Midbrain (tissue), 1 donor: ENCODE measurements at places on chromosomes 5 and 9.

DNA sequence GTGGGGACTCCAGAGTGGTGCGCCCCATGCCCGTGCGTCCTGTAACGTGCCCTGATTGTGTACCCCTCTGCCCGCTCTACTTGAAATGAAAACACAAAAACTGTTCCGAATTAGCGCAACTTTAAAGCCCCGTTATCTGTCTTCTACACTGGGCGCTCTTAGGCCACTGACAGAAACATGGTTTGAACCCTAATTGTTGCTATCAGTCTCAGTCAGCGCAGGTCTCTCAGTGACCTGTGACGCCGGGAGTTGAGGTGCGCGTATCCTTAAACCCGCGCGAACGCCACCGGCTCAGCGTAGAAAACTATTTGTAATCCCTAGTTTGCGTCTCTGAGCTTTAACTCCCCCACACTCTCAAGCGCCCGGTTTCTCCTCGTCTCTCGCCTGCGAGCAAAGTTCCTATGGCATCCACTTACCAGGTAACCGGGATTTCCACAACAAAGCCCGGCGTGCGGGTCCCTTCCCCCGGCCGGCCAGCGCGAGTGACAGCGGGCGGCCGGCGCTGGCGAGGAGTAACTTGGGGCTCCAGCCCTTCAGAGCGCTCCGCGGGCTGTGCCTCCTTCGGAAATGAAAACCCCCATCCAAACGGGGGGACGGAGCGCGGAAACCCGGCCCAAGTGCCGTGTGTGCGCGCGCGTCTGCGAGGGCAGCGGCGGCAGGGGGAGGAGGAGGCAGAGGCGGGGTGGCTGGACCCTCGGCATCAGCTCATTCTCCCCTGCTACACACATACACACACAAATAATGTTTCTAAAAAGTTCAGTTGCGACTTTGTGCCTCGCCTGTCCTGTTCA is 668 bp downstream of the GLIS3 start:
- DNase-seq: peak; percentile 20

GRCh38 chr5:165996201-165996875 is 2295.1 kb upstream of the WWC1 start:
- no peak for DNase-seq

- no peak for DNase-seq
Measured at GRCh38 chr9:81082221-81082620, 607.1 kb downstream of the TLE1 start.

DNA sequence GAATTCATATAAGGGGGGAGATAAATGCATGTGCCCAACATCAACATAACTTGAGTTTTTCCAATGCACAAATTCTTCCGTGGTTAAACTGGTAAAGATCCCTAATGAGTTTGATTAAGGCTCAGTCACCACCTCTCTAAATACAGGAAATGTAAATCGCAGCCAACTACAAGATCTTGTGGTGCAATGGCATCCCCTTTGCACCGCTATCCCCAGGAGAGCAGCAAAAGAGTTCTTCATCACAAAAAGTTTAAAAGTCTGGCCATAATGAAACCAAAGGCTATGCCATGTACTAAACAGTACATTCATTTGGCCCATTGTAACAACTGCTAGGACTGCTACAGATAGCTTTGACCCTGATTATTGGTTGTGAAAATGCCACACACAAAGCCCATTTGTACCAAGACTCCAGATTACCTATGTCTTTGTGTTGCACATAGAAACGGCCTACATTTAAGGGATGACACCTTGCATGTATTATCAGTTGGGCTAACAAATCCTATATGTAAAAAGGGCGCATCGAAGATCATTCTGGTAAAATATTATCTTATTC is 44.5 kb downstream of the ZNF608 start:
- no peak for DNase-seq

DNA sequence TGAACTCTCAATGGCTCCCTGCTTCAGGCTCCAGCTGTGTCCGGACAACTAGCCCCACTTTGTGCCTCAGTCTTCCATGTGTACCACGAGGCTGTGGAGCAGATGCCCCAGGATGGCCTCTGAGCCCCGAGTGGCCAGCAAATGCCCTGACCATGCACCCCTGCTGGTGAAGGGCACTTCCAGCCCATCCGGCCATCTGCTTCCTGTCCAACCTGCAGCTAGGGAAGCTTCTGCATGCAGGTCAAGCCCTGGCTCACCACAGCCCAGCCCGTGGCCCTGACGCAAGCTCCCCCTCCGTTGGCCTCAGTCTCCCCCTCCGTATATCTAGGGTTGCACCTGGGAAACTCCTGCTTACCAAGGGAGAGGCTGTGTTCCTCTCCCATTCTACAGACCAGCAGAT is 4.8 kb downstream of the NINJ1 start:
- no peak for DNase-seq

DNA sequence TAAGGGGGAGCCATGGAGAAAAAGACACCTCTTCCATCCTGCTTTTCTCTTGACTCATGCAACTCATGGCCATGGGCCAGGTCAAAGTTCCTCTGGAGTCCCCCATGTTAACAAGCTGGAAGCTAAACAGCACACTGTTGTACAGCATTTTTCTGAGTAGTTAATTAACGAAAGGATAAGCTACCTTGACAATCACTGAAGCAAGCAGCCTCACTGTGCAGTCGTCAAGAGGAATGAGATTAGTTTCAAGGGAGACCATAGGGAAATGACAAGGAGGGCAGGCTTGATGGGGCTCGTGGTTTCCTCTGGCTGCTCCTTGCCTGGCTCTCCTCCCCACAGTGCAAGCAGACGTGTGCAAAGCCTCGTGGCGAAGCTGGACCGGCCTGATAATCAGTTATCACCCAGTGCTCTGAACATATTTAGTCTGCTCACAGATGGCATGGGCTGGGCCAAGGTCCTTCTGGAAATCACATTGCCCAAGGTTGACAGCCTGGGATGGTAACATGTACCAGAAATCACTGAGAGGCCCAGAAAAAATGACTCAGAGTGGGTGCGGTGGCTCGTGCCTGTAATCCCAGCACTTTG is 209.5 kb downstream of the SLIT3 start:
- no peak for DNase-seq

DNA sequence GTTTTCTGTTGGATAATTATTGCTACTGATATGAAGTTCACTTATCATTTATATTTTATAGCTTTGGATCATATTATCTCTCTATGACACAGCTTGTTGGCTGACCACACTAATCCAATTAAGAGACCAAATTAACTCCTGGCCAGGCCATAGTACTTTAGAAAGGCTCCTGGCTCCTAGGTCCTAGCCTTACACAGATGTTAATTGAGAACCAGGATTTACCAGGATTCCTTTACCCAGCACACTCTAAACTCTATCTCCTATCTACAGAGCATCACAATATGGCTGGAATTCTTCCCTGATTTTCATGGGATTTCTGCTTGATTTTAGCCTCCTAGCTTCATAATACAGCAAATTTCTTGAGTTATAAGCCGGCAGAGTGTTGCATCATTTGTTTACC is 80.3 kb downstream of the SLCO6A1 start:
- no peak for DNase-seq

DNA sequence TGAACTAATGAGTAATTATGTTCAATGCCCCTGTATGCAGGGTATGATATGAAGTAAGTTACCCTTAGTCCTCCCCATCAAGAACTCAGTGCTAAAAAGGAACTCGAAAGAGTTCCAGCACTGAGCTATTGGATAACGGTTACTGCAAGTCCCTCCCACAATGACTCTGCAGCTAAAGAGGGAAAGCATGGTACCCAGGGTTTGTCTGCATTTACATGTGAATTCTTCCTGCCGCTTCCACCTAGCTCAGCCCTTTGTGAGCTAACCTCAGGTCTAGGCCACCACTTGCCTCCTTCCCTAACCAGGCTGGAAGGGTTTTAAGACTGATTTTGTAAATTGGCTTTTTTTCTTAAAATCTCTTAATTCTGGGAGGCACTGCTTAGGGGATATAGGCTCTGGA is 376.8 kb downstream of the EBF1 start:
- no peak for DNase-seq

DNA sequence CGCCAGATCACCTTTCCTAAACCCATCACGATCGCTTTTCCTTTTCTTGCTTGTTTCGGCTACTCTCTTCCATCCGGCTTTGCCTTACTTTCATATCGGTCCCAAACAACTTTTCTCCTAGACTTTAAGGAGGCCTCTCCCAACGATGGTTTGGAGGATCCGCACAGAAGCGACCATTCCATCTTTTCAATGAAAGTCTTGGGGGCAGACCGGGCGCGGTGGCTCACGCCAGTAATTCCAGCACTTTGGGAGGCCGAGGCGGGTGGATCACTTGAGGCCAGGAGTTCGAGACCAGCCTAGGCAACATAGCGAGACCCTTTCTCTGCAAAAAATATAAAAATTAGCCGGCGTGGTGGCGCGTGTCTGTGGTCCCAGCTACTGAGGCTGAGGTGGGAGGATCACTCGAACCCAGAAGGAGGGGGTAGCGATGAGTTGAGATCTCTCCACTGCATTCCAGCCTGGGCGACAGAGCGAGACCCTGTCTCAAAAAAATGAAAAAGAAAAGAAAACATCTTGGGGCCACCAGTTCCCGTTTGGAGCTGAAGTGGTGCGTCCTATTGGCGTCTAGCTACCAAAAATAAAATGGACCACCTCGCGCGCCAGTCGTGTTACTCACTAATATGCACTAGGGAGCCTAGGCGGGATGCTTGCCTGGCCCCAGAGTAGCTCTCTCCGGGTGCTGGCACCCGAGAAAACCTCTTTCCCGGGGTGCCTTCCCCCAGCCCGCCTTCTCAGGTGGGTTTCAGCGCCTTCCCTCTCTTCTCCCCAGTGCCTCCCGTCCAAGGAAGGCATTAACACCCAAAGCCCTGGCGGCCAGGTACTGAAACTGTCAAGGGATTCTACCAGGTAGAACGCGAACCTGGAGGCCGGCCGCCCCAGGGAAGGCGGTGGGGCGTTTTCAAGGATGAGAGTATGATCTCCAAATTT is 800 bp upstream of the AP3B1 start:
- DNase-seq: no peak

- no peak for DNase-seq
Measured at GRCh38 chr5:120382833-120383232, 81.3 kb upstream of the PRR16 start.

DNA sequence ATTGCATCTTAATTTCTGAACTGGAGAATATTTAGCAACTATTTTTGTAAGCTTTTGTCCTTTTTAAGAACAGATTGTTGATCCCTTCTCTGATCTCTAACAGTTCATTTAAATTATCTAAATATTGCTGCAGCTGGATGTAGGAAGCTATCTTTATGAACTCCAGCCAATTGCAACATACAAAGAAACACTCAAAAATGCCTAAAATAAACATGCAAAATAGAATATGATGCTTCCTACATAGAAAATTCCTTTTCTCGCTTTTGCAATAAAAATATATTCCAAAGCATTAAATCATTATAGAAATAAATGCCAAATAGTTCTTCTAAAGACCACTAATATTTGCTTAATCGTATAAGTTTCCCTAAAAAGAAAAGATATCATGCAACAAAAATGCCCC is 218.6 kb downstream of the LURAP1L start:
- DNase-seq: no peak

DNA sequence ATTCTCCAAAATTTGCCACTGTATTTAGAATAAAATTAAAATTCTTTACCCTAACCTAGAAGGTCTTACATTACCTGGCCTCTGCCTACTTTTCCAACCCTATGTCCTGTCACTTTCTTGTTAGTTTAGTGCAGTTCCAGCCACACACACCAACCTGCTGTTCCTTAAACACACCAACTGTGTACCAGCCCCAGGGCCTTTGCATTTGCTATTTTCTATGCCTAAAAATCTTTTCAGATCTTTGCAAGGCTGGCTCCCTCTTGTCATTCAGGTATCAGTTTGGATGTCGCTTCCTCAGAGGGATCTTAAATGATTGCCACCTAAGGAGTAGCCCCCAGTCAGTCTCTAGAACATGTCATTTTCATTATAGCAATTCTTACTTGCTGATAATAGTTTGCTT is 17.7 kb upstream of the NRG2 start:
- DNase-seq: no peak

- DNase-seq: no peak
Measured at GRCh38 chr5:39475881-39476842, 51.4 kb upstream of the DAB2 start.

- DNase-seq: no peak
Measured at GRCh38 chr5:176579323-176579722, 30.2 kb downstream of the CDHR2 start.

DNA sequence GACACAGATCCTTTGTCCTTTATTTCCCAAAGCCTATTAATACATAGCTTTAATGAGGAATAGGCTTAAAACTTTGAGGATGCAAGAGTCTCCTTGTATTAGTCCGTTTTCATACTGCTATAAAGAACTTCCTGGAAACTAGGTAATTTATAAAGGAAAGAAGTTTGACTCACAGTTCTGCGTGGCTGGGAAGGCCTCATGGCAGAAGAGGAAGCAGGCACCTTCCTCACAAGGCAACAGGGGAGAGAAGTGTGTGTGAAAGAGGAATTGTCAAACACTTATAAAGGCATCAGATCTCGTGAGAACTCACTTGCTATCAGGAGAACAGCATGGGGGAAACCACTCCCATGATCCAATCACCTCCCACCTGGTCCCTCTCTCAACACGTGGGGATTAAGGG is 5.4 kb upstream of the CLK4 start:
- no peak for DNase-seq

- DNase-seq: peak; percentile 53
Measured at GRCh38 chr5:160269017-160269416, 39.7 kb downstream of the FABP6 start.

DNA sequence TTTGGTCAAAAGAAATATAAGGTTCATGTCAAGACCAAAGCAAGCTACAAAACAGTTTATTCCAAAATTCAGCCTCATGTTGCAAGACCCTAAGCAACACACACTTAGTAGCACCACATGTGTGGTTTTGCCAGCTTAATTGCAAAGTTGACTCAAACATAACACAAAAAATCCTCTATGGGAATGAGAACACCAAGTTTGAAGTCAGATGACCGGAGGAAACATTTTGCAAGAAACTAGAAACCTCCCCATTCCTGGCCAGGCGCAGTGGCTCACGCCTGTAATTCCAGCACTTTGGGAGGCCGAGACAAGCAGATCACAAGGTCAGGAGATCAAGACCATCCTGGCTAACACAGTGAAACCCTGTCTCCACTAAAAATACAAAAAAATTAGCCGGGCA is 261.8 kb downstream of the EBF1 start:
- no peak for DNase-seq

- no peak for DNase-seq
Measured at GRCh38 chr5:106974272-106974671, 696.5 kb downstream of the EFNA5 start.

DNA sequence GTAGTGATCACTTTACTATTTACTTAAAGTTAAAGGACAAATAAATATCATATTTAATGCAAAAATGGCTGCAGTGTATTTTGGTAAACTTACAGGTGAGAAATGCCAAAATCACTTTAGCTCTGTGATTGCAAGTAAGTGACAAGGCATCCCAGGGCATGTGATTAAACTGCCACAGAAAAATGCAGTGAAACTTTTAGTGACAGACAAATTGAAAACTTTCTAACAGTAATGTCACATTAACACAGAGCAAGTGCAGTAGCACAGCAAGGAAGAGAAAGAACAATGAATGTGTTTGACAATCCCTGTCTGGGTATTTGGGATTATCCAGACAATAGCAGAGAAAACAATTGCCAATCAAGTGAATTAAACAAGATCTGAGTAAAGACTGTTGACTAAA is 606.8 kb downstream of the SLCO4C1 start:
- DNase-seq: no peak
